ENCODE measurements at places on chromosomes 12 and 14. TPM values are rescaled to one million over a fixed set of nuclear protein-coding genes. Genes with fewer than 3 reads are reported as not detected.
A peak's percentile ranks its signal among the peaks of the same experiment; 100 is the strongest.

HSPB8 gene
- 88.4 TPM for total RNA-seq

CLEC1B gene
- total RNA-seq, result not detected

- H3K4me3 ChIP-seq, result peak within 1 kb of the TSS; percentile 10
- H3K27ac ChIP-seq, result no peak within 1 kb of the TSS
- no peaks in the 10 kb centered on the region for H3K27me3 ChIP-seq
- H3K36me3 ChIP-seq, result no peaks in the 10 kb centered on the region
- no peak for DNase-seq
- no peaks in the 10 kb centered on the region for H3K4me1 ChIP-seq
Measured at GRCh38 chr12:57766464-57767304, at the start of gene CYP27B1. Gene CYP27B1, minus strand, starts transcription at chr12:57767078. Its CDS starts 37 bp downstream, at chr12:57767041.

DNA sequence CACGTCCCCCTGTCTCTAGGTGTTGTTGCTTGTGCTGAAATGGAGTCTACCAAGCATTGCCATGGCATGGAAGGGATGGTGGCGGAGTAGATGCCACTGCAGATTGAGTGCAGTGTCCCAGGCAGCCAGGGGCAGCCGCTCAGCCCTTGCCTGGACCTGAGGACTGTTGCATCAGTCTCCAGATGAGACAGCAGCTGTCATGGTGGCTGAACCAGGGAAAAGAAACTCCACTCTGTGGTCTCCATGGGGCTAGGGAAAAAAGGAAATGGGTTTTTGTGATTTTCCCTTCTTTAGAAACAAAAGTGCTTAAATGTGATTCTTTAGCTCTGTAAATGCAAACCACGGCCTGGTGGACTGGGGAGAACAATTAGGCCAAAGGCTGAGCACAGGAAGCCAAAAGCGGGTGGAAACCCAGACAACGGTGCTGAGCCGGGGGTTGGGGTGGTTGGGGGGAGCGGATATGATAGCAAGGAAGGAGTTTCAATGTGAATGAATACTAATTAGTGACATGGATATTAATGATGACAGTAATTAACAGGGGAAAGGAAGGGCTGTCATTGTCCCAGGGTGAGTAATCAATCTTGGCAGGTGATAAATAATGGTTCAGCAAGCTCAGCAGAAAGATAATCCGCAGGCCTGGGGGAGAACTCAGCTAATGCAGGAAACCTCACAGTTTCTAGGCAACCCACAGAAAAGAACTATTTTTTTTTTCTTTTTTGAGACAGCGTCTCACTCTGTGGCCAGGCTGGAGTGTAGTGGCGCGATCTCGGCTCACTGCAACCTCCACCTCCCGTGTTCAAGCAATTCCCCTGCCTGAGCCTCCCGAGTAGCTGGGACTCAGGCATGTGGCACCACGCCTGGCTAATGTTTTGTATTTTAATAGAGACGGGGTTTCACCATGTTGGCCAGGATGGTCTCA, 442.6 kb downstream of the DPF3 start:
- H3K4me1 ChIP-seq, result no peaks in the 10 kb centered on the region
- DNase-seq, result no peak
- H3K36me3 ChIP-seq, result no peaks in the 10 kb centered on the region
- no peak overlapping the region for H3K27ac ChIP-seq

CDCA3 gene
- total RNA-seq, result 2.1 TPM

DNA sequence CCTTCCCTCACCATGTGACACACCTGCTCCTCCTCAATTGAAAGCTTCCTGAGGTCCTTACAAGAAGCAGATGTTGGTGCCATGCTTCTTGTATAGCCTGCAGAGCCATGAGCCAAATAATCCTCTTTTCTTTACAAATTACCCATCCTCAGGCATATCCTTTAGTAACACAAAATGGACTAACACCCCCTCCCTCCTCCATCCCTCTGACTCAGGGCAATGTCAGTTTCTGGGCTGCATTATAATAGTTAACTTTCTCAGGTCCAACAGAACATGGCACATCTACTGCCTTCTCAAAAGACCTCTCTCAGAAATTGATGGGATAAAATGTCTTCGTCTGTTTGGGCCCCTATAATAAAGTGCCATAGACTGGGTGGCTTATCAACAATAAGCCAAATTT, 287.0 kb downstream of the DPF3 start:
- H3K4me1 ChIP-seq, result no peaks in the 10 kb centered on the region
- no peaks in the 10 kb centered on the region for H3K36me3 ChIP-seq
- DNase-seq, result no peak

OVCH1 gene
- total RNA-seq, result 1.5 TPM

SLC8A3 gene
- 0.45 TPM for total RNA-seq

DNA sequence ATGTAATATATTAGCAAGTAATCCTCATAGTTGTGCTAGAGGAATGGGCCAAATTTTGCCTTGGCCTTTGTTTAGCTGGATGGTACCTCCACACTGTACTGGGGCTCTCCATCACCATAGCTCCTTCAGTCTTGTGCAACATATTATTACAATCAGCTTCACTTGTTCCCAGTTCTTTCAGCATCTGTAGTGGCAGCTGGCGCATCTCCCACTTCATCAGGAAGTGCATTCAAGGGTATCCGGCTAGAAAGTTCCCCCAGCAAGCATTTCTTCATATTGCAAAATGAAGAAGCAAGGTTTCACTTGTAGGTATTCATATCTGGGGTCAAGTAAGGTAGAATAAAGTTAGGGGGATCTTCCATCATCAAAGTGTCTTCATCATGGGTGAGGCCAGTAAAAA, 123.7 kb downstream of the IGF1 start:
- H3K4me3 ChIP-seq, result no peak overlapping the region
- no peak for DNase-seq
- H3K36me3 ChIP-seq, result no peaks in the 10 kb centered on the region
- H3K4me1 ChIP-seq, result no peaks in the 10 kb centered on the region

GNPNAT1 gene
- 17.6 TPM for total RNA-seq

DNA sequence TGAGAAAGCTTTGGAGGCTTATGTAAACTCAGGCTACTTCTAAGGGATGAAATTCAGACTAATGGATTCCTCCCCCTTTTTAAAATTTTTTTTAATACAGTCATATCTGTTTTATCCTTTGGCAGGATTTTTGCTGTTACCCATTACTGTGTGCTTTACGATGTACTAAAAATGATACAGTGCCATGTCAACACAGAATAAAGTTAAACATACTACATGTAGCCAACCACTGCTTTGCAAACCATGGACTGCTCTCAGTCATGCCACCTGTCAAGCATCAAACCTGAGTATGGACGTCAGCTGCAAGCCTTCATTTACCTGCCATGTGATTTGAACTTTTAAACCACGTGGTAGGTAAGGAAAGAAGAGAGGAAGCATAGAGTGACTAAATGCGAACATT, 325.8 kb downstream of the FUT8 start:
- no peak for DNase-seq
- H3K4me3 ChIP-seq, result no peak overlapping the region
- no peak overlapping the region for H3K27ac ChIP-seq
- no peaks in the 10 kb centered on the region for H3K27me3 ChIP-seq

SCNN1A gene
- 1.5 TPM for total RNA-seq

DNA sequence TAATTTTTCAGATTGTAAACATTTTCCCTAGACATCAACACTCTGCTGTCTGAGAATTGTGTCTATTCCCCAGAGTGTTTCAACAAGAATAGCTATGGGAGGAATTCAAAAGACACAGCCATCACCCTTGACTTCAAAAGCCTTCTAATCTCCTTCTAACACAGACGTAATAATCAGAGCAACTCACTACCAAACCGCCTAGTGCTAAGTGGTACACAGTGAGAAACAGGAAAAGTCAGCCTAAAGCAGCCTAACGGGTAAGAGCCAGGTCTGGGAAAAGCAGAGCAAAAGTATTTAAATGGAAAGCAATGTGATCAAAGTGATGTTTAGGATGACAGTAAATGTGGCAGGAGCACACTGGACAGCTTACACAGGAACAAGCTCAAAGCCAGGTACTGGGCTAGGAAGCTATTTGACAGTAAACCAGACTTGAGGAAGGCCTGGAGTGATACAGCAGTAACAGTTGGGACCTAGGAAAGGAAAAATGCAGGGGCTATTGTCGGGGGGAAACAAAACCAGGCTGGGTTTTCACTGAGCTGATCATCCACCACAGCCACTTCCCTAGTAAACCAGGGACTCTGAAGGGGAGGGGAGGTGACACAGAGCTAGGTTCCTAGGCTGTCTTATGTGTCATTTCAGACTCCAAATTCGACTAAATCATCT, 29.4 kb downstream of the CORO1C start:
- no peak overlapping the region for H3K4me3 ChIP-seq
- peak overlapping the region; percentile 83 for H3K27ac ChIP-seq
- peaks cover 13% of the 10 kb centered on the region for H3K4me1 ChIP-seq
- no peaks in the 10 kb centered on the region for H3K27me3 ChIP-seq
- peaks cover 5% of the 10 kb centered on the region for H3K36me3 ChIP-seq

- no peaks in the 10 kb centered on the region for H3K36me3 ChIP-seq
- DNase-seq, result no peak
- H3K27me3 ChIP-seq, result no peaks in the 10 kb centered on the region
- no peak overlapping the region for H3K4me3 ChIP-seq
Measured at GRCh38 chr12:52524898-52525591, 4.9 kb upstream of the KRT5 start.

DNA sequence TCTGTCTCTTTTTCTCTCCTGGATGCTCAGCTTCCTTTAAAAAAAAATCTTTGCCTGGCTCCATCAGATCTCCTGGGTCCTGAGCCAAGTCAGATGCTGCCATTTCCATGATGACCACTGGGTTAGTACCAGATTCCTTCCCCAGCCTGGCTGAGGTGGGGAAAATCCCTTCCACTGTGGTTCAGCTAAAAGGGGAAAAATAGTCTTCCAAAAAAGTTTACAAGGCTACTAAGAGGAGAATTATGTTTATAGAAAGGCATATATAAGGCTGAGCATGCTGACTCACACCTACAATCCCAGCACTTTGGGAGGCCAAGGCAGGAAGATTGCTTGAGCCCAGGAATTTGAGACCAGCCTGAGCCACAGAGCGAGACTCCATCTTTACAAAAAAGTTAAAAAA, 28.4 kb upstream of the GAS2L3 start:
- H3K36me3 ChIP-seq, result no peaks in the 10 kb centered on the region
- no peak overlapping the region for H3K4me3 ChIP-seq
- DNase-seq, result no peak
- no peaks in the 10 kb centered on the region for H3K27me3 ChIP-seq
- H3K27ac ChIP-seq, result no peak overlapping the region
- H3K4me1 ChIP-seq, result no peaks in the 10 kb centered on the region

DNA sequence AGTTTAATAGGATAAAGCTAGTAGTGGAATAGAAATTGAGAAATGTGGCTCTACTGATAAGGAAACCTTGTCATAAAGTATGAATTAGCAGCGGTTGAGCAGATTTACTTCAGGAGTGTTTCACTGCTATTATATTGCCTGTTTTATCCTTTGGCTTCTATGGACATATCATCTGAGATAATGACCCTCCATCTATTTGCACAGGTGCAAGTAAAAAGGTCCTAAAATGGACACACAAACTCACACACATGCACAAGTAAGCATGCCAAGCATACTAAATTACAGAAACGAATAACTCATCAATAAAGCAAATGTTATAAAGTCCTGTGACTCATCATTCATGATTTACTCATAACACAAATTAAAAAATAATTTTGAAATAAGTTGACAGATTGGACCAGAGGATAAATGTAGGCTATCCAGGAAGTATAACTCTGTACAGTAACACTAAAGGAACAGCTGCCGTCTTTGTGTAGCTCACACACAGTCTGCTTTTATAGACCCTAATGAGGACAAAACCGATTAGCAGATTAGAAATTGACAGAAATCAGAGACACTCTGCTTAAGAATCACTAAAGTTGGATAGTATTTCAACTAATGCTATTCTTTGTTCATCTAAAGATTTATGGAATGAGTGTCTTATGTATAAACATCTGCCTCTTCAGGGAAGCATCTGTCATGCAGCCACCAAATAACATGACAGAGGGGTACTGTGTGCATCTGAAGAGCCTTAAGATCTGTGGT, 73.9 kb downstream of the SYT1 start:
- no peak for DNase-seq
- no peaks in the 10 kb centered on the region for H3K36me3 ChIP-seq
- H3K27ac ChIP-seq, result no peak overlapping the region
- no peaks in the 10 kb centered on the region for H3K27me3 ChIP-seq

DNA sequence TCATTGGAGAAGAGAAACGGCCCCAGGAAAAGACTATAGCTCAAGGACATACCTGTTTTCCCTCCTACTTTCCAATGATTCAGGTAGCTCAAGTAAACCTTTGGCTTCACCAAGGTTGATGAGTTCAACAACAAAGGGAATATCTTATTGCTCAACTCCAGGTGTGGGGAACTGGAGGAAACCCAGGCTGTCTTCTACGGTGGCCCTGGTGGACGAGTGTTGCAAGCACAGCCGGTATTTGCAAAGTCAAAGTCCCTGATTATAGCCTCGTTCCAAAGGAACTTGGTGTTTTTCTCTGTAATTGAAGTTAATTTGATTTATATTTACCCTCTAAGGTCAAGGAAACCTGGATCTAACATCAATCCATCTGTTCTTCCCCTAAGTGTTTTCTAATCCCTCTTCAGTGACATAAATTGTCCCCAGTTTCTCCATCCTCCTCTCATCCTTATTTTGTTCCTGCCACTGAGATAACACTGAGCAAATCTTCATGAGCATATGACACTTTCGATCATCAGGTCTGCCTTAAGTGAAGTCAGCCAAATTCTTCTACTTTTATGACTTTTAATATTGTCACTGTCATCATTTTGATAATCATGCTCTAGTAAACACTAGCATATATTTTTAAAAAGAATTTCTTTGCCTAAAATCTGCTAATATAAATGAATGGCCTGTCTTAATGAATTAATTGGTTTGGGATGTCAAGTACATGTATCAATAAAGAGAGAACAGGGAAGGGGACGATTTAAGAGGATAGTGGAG, 174.6 kb upstream of the TBX3 start:
- no peaks in the 10 kb centered on the region for H3K4me1 ChIP-seq
- H3K4me3 ChIP-seq, result no peak overlapping the region
- H3K27me3 ChIP-seq, result no peaks in the 10 kb centered on the region
- no peaks in the 10 kb centered on the region for H3K36me3 ChIP-seq
- no peak overlapping the region for H3K27ac ChIP-seq
- no peak for DNase-seq

DNA sequence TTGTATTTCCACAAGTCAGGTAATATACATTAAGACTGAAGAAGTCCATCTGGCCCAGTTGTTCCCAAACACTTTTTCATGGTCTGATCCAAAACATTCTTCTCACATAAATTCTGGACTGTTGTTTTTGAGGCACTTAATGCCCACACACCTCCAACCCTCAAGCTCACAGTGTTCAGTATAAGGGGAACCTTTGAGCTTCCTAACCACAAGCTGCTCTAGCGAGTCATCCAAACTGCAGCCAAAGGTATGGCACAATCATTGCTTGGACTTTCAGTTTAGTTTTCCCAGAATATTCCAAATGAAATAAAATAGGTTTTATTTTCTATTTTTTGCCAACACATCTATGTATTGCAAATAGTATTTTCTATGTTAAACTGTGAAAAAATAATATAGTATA, 103.0 kb downstream of the PUS7L start:
- peaks cover 7% of the 10 kb centered on the region for H3K27me3 ChIP-seq
- H3K36me3 ChIP-seq, result no peaks in the 10 kb centered on the region
- no peak overlapping the region for H3K4me3 ChIP-seq
- H3K4me1 ChIP-seq, result no peaks in the 10 kb centered on the region
- no peak for DNase-seq
- H3K27ac ChIP-seq, result no peak overlapping the region

GRCh38 chr14:44846232-44846824, 115.4 kb downstream of the KLHL28 start:
- no peak overlapping the region for H3K27ac ChIP-seq
- no peaks in the 10 kb centered on the region for H3K27me3 ChIP-seq
- H3K4me3 ChIP-seq, result no peak overlapping the region
- no peaks in the 10 kb centered on the region for H3K4me1 ChIP-seq
- DNase-seq, result no peak

- H3K36me3 ChIP-seq, result no peaks in the 10 kb centered on the region
- H3K27ac ChIP-seq, result no peak overlapping the region
- H3K4me1 ChIP-seq, result no peaks in the 10 kb centered on the region
- no peak for DNase-seq
- peak overlapping the region; percentile 64 for H3K4me3 ChIP-seq
Measured at GRCh38 chr14:64970776-64971477, 1.2 kb downstream of the RAB15 start.
